Activated T-helper 1 cell treated with Interleukin-2 at 50 U/mL for 16 hours (primary cell): ENCODE measurements at places on chromosomes 2 and 18.
A peak's percentile ranks its signal among the peaks of the same experiment; 100 is the strongest.

GRCh38 chr2:85647823-85648526, 20.0 kb downstream of the SFTPB start:
- DNase-seq, result no peak

GRCh38 chr2:199230091-199230490, 227.6 kb downstream of the SATB2 start:
- DNase-seq, result no peak

GRCh38 chr2:120313695-120314615, 32.0 kb upstream of the INHBB start:
- no peak for DNase-seq

- no peak for DNase-seq
Measured at GRCh38 chr18:75350512-75350839, 77.0 kb downstream of the SMIM21 start.

DNA sequence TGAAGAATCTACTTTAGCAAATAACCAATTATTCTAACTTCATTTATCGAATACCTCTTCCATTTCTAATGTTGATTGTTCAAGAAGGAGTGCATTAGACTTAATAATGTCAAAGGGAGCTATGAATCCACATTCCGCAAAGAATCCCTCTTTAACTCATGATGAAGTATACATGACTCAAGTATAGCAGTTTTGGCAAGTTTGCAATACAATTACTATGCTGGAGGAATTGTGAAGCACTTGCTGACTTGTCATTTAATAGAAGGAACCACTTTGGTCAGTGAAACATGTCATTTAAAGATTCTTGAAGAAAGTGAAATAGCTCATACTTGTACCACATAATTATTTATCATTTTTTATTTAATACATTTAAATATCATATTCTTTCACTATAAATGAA, 125.1 kb downstream of the SLC39A10 start:
- no peak for DNase-seq

DNA sequence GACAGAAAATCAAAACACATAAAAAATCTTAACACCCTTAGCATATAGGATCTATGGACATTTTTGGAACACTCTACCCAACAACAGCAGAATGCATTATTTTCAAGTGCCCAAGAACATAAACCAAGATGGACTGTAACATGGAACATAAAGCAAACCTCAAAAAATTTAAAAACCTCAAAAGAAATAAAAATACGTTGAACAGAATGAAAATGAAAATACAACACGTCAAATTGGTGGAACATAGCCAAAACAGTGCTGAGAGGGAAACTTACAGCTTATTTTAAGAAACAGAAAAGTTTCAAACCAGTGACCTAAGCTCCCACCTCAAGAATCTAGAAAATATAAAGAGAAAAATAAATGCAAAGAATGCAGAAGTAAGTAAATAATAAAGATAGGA, 58.3 kb upstream of the BCL2L11 start:
- DNase-seq, result no peak

DNA sequence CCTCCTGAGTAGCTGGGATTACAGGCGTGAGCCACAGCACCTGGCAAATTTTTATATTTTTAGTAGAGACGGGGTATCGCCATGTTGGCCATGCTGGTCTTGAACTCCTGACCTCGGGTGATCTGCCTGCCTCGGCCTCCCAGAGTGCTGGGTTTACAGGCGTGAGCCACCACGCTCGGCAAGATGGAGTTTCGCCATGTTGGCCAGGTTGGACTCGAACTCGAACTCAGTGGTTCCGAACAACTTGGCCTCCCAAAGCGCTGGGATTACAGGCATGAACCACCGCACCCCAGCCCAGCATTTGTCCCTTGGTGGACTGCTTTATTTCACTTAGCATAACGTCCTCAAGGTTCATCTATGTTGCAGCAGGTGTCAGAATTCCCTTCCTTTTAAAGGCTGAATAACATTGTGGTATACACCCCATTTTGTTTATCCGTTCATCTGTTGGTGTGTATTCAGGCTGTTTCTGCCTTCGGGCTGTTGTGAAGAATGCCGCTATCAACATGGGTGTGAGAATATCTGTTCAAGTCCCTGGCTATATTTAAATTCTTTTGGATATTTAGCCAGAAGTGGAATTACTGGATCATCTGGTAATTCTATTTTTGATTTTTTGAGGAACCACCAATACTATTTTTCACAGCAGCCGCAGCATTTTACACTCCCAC, 1.2 kb upstream of the CENPA start:
- no peak for DNase-seq

DNA sequence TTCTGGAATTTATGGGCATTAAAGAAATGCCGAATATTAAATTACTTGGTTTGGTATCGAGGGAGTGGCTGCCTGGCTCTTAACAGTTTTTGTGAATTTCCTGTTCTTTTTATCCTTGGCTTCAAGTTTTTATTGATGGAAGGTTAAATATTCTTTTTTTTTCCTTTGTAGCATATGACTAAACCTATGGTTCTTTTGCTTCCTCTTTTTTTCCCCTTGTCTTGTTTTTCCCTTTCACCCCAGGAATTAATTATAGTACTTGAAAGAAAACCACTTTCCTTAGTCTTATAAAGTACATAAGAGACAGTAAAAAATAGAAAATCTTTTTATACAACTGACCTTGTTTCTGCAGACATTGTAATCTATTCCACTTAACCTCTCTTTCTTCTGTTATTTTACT, 42.4 kb downstream of the MGAT5 start:
- no peak for DNase-seq

DNA sequence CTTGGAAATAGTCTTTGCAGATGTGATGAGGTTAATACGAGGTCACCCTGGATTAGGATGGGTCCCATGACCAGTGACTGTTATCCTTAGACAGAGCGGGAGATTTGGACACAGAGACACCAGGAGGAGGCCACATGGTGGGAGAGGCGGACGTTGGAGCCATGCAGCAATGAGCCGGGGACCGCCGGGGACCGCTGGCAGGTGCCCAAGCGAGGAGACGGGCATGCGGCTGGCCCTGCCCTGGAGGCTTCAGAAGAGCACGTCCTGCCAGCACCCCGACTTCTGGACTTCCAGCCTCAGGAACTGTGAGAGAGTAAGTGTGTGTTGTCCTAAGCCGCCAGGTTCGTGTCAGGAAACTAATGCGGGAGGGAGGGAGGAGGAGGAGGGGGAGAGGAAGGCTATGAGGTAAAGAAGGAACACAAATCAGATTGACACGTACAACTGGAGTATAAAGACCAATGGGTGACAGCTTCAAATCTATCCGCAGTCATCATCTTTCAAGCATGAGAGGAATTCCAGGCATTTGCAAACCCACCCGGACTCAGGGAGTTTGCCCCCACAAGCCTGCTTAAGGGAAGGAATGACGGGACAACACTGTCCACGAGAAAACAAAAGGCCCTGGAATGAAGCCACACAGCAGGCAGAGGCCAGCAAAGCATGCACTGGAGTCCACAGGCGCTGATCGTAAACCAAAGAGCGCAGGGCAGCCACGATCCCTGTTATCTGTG, 11.6 kb upstream of the BOK start:
- no peak for DNase-seq

GRCh38 chr2:230669386-230669950, 43.2 kb upstream of the CAB39 start:
- no peak for DNase-seq

- DNase-seq, result no peak
Measured at GRCh38 chr2:3768960-3769765, 65.8 kb downstream of the DCDC2C start.

GRCh38 chr2:144692661-144693060, 172.7 kb upstream of the ZEB2 start:
- no peak for DNase-seq

DNA sequence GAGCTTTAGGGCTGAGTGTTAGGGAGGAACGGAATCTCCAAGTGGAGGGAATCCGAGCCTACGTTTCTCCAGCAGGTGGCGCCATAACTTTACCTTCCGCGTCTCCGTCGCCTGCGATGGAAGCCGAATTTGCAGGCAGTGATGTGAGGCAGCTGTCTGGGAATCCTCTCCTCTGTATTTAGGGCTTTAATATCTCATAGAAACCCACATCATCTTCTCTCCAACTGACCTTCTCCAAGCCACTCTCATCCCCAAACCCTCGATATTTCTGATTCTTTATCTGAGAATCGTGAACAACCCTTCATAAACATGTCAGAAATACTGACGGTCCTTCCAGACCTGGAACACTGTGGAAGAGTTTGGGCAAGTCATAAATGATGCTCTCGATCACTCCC, 27.5 kb downstream of the SIX2 start:
- DNase-seq, result peak; percentile 19

- DNase-seq, result no peak
Measured at GRCh38 chr18:61572871-61573270, 239.6 kb downstream of the CDH20 start.

GRCh38 chr2:72895759-72896281, 8.6 kb downstream of the SPR start:
- no peak for DNase-seq

GRCh38 chr2:156511122-156511521, 74.9 kb downstream of the GPD2 start:
- DNase-seq, result no peak

DNA sequence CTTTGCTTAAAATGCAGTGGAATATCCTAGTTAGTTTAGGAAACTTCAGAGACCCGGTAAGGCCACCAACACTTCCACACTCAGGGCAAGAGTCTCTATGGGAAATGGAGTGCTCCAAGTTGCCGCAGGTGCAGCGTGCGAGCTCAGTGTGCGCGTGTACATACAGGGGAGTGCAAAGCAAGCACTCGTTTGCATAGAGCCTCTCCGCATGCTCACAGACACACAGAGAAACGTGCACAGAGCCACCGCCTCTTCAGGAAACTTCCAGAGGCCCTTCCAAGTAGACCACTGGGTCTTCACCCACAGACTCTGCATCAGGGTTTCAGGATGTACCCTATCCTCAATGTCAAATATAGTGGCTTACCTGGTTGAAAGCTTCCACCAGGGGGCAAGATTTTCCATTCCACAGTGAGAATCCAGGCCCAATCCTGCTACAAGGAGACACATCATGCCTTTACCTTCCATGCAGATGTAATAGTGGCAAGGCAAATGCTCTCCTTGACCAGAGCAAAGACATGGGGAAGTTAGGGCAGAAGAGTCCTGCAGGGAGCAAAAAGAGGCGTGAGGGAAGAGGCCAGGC, 513.0 kb upstream of the MYT1L start:
- DNase-seq, result no peak

DNA sequence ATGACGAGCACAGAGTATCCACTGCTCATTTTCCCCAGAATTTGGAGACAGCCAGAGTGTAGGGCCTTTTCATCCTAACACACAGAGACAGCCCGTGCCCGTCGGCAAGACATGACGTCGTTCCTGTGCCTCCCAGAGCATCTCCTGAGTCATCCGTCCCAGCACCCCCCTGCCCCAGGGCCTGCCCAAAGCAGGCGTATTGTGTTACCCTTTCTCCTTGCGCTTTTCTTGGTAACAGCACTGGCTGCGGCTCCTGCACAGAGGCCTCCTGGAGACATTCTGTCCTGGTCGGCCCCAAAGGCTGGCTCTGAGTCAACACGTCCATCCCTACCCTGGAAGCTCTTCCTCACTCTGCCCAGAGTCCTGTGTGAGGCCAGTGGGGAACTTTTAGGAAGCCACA, 217.1 kb downstream of the KLHL29 start:
- no peak for DNase-seq

GRCh38 chr2:226267516-226268289, 531.9 kb downstream of the IRS1 start:
- DNase-seq, result no peak

DNA sequence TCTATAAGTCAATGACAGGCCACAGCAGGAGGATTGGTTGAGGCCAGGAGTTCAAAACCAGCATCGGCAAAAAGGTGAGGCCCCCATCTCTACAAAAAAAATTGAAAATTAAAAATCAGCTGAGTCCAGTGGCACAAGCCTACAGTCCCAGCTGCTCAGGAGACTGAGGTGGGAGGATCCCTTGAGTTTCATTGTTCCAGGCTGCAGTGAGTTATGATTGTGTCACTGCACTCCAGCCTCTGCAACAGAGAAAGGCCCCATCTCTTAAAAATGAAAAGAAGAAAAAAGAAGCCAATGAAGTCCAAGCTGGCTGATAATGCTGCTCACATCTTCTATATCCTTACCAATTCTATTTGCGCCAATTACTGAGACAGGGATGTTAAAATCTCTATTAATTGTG, 39.1 kb downstream of the MRPS5 start:
- no peak for DNase-seq

DNA sequence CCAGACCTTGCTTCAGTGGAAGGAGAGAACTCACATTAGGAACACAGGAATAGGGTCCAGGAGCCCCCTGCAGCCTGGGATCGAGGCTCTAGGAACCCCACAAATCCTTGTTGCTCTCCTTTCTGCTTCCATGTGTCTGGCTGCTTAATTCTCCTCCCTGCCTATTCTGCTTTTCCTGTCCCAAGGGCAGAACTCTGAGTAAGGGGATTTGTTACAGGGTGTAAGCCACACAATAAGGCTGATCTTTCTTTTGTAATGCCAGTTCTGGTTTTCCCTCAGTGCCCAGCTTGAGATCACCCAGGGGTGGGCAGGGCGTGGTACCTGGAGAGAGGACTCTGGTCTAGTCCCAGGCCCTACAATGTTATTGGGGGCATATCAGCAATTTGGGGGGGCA, 119.6 kb upstream of the MGAT5 start:
- no peak for DNase-seq

GRCh38 chr2:173307293-173307692, 47.4 kb upstream of the CDCA7 start:
- DNase-seq, result no peak

DNA sequence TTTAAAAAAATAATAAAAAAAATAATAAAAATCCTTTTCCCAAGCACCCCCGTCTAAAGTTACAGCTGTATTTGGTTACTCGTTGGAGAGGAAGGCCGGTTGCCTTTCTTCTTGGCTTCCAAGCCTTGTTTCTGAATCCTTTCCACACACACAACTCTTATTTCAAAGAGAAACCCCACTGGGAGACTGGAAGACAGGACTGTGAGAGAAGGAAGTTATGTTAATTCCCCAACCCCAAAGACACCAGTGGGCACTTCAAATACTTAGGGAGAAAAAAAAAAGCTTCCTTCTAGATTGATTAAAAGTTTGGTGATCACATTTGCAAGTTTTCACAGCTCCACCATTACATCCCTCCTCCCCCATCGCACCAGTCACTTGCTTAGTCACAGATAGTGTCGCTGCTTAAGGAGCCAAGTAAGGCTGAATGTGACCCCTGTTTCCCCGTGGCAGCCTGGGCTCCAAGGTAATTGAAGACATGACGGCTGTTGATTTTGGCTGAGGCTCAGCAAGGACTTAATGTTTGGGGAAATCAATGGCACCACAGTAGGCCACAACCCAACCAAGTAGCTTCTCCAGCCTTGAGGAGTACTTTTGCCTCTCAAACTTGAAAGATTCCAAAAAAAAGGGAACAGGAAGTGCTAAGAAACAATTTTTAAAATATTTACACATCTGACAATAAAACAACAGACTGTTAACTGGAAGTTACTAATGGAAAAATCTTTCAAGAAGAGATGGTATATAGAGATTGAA, 40.8 kb upstream of the FRZB start:
- DNase-seq, result no peak

DNA sequence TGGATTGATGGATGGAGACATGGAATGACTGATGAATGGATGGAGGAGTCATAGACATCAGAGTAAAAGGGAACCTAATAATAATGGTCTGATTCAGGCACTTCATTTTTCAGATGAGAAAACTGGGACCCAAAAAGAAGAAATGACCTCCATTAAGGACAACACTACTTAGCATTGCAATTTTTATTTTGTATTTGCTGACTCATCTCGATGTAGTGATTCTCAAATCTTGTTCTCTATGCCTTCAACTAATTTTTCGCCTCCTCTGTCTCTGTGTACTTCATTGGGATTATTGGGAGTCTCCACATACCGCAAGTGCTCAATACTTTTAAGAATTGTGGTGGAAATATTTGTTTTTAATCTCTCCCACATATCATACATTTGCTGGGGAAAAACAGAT, 446.2 kb upstream of the FSHR start:
- DNase-seq, result no peak

GRCh38 chr2:24676493-24676892, 116.7 kb downstream of the PTRHD1 start:
- no peak for DNase-seq
